ENCODE measurements at places on chromosomes 6 and 20.

- no peak for DNase-seq
These were observed 246.2 kb downstream of the HIVEP2 start for GRCh38 chr6:142698751-142699150.

GRCh38 chr6:25309886-25310285 is 30.7 kb downstream of the CARMIL1 start:
- DNase-seq, result no peak

DNA sequence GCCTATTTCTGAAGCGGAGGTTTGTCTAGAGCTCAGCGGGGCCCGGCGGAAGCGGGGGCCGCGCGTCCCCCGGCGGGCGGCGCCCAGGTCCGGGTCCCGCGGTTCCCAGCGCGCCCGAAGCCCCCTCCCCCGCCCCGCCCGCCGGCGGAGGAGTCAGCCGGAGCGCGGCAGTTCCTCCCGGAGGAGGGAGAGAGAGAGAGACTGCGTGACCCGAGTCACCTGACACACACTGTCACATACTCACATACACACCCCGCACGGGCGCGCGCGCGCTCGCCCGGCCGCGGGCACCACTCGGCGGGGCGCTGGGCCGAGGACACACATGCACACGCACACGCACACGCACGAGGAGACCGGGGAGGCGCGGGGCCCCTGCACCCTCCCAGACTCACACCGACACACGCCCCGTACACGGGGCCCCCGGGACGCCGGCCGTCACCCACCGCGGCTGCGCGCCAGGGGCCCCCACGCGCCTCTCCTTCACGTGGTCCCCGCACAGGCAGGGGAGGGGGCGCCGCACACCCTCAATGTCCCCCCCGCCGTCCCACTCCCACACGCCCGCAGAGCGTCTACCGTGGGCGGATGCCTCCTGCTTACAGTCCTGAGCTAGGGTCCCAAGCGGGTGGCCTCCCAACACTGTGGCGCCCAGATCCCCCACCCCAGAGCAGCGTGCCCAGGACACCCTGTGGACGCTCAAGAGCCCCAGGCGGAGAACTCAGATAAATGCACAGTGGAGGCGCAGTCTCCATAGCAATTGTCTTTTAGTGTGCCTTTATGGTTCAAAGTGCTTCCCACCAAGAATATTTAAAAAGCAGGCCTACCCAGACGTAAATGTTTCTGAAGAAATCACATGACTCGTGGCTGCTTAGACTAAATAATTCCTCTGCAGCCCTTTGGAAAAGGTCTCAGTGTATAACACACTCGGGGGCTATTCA is at the start of gene RRAGD:
TSS of gene RRAGD (minus strand) at position 203 of the 935 bp plus-strand sequence. CDS start 280 bp downstream, outside the sequence.
- DNase-seq, result peak; percentile 65

DNA sequence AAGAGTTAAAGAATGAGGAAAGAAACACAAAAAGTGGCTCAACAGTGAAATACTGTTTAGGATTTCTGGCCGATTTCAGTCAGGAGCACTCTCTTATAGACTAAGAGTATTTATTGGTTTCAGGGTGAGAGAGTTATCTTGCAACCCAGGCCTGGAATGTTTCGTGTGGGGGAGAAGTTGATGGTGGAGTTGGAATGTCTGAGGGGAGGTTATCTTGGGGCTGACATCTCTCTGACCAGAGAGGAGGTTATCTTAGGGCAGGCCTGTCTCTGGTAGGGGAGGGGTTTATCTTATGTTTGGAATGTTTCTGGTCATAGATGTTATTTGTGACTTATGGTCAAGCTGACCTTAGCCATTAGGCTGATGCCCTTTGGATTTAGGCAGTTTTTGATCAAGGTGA is 80.3 kb downstream of the HTR1B start:
- DNase-seq, result no peak

GRCh38 chr20:42267793-42268384 is 649.7 kb upstream of the CHD6 start:
- no peak for DNase-seq

DNA sequence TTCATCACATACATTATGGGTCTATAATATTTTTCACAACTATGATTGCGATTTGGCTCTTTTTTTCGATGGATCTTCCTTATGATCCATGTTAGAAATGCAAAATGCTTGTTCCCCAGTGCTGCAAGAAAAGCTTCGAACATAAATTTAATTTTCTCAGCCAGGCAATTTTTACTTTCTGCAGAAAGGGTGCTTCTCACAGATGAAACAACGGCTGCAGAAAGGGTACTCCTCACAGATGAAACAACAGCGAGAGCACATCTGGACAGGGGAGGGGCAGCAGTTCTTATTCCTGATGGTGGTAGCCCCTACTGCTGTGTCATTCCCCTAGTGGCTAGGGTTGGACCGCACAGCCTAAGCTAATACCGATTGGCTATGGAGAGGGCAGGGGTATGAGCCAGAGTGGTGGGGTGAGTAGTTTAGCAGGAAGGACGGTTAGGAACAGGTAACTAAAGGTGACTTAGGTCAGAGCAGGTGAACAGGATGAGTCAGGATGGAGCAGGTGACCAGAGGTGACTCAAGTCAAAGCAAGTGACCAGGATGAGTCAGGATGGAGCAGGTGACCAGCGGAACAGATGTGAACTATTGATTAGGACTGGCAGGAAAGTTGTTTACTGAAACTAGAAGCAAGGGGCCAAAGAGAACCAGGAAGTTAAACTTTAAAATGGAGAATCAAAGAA is 13.4 kb upstream of the TREML4 start:
- DNase-seq, result no peak

DNA sequence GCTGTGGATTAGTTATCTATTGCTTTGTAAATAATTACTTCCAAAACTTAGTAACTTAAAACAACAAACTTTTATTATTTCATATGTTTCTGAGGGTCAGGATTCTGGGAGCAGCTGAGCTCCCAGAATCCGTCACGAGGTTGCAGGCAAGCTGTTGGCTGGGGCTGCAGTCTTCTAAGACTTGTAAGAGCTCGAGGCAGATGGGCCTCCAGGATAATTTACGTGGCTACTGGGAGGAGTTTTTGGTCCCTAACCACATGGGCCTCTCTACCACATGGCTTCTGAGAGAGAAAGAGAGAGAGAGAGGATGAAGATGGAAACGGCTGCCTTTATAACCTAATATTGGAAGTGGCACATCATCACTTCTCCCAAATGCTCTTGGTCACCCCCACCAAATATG is 64.9 kb upstream of the SULF2 start:
- DNase-seq, result no peak

DNA sequence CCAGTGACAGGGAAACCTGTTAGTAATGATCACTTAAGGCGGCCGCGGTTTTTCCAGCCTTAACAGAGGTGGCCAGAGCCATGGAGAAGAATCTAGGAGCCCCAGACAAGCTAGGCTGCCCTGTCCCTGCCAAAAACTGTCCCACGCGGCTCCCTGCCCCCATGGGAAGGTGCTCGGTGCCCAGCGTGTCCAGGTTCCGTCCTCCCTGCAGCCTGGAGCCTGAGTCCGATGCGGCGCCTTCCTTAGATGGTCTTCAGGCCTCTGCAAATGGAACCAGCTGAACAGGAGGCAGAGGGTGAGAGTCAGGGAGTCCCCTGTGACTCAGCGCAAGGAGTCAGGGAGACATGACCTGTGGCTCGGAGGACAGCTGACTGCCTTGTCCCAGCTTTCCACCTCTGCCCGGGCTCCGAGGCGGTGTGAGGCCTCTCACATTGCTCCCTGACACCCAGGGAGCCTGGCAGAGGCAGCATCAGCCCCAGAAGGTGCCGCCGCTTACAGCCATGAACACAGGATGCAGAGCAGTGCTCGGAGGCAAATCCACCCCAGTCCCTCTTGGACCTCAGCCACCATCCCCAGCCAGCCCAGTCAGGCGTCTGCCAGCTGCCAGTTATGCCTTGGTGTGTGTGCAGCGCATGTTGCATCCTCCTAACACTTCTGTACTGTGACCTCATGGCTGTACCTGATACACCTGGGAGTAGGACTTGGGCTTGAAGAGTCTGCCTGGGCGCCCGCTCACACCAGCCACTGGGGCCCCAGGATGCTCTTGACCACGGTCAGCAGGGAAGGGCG is 377.7 kb downstream of the CDH4 start:
- DNase-seq, result no peak

- DNase-seq, result no peak
These were observed 30.2 kb downstream of the TRAM2 start for GRCh38 chr6:52546678-52547077.

DNA sequence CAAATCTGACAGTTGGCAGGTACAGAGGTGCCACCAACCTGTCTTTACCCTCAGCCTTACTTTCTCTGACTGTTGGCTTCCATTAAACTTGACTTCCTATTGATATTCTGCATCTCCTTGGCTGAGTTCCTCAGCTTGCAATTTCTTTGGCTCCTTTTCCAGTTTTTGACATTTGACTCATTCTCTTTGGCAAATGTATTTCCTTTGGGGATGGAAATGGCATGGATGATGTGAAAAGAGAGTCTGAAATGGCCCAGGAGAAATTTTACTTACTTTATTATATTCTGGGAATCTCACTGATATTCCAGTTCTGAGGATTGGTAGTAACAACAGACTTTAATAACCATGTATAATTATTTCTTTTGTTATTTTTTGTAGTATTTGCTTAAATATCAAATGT is 255.2 kb downstream of the CD109 start:
- DNase-seq, result no peak

- peak; percentile 16 for DNase-seq
These were observed 87.6 kb downstream of the ERMARD start for GRCh38 chr6:169839029-169839481.

DNA sequence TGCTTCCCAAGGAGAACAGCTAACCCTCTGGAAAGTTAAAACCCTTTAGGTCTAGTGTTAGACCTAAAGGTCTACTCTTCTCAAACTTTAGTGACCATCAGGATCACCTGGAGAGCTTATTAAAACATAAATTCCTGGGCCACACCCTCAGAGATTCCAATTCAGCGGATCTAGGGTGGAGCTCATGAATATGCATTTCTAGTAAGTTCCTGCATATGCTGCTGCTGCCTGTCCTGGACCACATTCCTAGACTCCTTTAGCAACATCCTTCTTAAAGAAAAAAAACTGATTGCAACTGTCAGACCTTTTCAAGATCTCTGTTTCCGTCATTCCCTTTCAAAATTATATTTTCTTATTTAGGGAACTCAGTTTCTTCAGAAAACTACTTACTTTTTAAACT is 31.2 kb downstream of the SNAP25 start:
- DNase-seq, result no peak

DNA sequence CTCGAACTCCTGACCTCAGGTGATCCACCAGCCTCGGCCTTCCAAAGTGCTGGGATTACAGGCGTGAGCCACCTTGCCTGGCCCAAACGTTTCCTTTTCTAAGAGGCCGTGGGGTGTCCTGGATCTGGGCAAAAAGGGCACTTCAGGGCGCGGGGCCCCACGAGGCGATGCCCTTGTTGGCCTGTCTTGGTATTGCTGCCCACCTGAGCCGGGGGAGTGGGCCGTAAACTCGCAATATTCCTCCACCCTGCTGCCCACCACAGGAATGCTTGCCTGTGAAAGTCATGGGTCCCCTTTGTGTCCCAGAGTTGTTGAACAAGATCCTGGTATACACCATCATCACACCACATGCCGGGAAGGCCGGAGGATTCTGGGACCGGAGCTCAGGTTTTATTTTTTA is 49.0 kb downstream of the SSR1 start:
- DNase-seq, result no peak

GRCh38 chr6:43399932-43400487 is 27.3 kb upstream of the ABCC10 start:
- no peak for DNase-seq

- no peak for DNase-seq
These were observed 87.1 kb downstream of the TRMT6 start for GRCh38 chr20:5863040-5863833.

DNA sequence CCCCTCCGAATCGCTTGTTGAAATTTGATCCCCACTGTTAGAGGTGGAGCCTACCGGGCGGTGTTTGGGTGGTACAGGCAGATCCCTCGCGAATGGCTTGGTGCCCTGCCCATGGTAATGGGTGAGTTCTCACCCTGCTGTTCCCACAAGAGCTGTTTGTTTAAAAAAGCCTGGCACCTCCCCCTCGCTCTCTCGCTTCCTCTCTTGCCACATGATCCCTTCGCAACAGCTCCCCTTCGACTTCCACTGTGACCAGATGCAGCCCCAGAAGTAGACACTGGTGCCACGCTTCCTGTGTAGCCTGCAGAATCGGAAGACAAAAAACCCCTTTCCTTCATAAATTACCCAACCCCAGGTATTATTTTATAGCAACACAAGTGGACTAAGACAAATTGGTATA is 292.2 kb upstream of the QKI start:
- DNase-seq, result no peak

DNA sequence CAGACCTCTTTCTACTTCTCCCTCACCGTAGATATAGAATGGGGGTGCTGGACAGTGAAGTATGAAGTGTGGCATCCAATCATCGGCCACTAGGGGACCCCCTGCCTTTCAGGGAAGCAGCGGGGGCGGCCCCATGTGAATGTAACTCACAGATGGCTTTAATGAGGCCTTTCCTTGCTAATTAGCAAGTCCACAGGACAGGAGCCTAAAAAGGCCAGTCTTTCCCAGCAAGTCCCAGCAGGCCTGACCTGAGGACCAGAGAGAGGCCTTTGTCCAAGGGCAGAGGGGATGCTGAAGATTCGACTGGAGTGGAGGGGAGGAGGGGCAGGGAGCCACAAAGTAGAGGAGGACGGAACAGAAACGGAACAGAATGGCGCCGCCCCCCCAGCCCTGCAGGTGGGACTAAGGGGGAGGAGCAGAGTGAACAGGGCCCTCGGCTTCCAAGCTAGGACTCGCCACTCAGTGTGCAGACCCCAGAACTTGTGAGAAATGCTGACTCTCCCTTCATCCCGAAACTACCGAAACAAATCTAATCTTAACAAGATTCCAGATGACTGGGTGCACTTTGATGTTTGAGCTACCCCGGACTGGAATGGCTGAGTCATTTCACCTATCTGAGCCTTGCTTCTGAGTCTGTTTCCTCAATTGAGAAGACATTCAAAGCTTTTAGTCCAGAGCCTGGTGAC is 5.8 kb downstream of the C6orf132 start:
- DNase-seq, result peak; percentile 65

- no peak for DNase-seq
These were observed 2.1 kb upstream of the THEMIS start for GRCh38 chr6:127902933-127903332.

GRCh38 chr20:59938696-59939051 is 1.4 kb downstream of the PPP1R3D start:
- no peak for DNase-seq

DNA sequence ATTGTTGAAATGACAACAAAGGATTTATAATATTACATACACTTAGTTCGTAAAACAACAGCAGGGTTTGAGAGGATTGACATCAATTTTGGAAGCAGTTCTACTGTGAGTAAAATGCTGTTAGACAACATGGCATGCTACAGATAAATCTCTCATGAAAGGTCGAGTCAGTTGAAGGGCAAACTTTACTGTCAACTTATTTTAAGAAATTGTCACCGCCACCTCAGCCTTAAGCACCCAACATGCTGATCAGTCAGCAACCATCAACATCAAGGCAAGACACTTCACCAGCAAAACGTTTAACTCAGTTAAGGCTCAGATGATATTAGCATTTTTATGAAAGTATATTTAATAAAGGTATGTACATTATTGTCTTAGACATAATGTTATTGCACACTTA is 31.0 kb downstream of the CYB5R4 start:
- DNase-seq, result no peak

- DNase-seq, result no peak
These were observed 470.2 kb downstream of the ADGRB3 start for GRCh38 chr6:69105288-69105687.
